ENCODE measurements at places on chromosomes 6 and 20. TPM values are rescaled to one million over a fixed set of nuclear protein-coding genes. Genes with fewer than 3 reads are reported as not detected.

IPCEF1 gene
- total RNA-seq: 0.43 TPM

XRN2 gene
- total RNA-seq: 82.9 TPM

BNIP5 gene
- total RNA-seq: not detected

ATP6V1G2 gene
- 5.0 TPM for total RNA-seq

SRMS gene
- total RNA-seq: not detected

C20orf204 gene
- 0.92 TPM for total RNA-seq

BRPF3 gene
- total RNA-seq: 11.1 TPM

ZKSCAN8 gene
- total RNA-seq: 11.9 TPM

BMP7 gene
- not detected for total RNA-seq
